Natural killer cell (primary cell): ENCODE measurements at places on chromosomes 11 and 22.
A peak's percentile ranks its signal among the peaks of the same experiment; 100 is the strongest.

DNA sequence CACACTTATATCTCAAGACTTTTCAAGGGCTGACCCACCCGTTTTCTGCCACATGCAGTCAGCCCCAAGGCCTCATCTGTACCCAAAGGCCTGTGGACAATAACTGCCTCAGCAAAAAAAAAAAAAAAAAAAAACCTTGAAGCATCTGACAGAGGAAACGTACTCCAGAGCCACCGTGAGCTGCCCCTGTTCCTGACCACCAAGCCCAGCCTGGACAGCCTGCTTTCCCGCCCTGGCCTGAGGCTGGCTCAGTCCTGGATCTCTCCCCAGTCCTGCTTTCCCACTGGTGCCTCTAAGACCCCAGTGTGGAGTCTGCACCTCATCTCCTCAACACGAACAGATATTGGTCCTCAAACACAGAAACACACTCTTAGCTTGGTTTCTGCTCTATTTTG lies 66.5 kb downstream of the SLC35F2 start:
- DNase-seq = no peak

DNA sequence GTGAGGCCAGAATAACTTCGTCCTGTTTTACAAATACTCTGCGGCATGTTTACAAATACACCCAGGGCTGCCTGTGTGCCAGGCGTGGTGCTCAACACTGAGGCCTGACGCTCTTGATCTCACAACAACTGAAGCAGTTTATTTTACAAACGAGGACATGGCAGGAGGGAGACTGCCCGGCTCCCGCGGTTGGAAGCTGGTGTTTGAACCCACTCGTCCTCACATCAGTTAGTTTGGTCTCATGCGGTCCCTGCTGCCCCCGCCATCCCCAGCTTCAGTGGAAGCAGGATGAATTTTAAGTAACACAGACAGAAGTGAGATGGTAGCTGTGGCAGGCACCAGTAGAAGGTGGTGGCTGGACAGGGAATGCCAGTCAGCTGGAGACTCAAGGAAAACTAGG lies 16.4 kb downstream of the KIAA0930 start:
- no peak for DNase-seq

GRCh38 chr11:121112498-121113455 lies 11.7 kb downstream of the TECTA start:
- peak; percentile 48 for DNase-seq

DNA sequence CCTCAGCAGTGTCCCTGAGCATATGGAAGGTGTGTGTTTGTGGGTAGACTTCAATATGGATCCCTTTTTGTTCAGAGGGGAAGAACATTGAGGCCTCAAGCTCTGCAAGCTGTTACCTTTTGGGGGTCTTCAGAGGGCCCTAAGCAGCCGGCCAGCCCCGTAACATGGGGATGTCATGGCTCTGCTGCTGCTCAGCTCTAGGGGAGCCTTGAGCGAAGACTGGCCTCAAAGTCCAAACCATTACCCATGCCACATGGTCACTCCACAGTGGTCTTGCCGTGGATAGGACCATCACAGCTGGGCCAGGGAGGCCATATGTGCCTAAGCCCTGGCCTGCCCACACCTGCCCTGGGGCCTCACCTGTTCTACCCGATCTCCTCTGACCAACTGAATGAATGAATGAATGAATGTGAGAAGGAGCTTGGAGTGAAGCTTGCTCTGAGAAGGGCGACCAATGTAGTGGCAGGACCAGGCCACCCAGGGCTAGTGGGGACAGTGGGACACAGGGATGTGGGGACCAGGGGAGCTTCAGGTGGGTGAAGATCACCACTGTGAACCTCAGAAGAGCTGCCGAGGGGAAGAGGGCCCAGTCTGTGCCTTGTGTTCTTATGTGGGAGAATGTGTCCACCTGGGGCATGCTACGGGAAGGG lies 754.6 kb downstream of the BRD1 start:
- DNase-seq = no peak
